ENCODE measurements at places on chromosomes 7 and 10. TPM values are rescaled to one million over a fixed set of nuclear protein-coding genes. Genes with fewer than 3 reads are reported as not detected.
A peak's percentile ranks its signal among the peaks of the same experiment; 100 is the strongest.

DNA sequence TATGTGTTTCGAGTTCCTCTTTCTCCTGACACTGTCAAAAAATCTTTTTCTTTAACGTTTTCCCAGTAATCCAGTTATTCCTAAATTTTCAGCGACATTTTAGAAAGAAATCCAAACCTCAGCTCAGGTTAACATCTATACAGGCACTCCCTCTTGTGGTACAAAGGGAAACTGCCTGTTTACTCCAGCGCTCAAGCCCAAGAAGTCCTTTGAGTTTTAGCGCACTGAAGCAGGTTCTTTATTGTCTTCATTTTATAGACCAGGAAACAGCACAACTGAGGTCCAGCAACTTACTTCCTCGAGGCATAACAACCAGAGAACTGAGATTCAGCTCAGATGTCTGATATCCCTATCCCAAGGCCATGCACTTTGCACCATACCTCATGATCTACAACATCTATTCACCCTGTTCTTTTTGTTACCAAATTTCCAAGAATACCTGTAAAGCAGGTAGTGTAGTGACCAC, 287.2 kb upstream of the MKLN1 start:
- peaks cover 30% of the 10 kb centered on the region for H3K4me1 ChIP-seq
- H3K27me3 ChIP-seq, result no peaks in the 10 kb centered on the region
- peaks cover 4% of the 10 kb centered on the region for H3K36me3 ChIP-seq
- H3K4me3 ChIP-seq, result no peak overlapping the region
- H3K27ac ChIP-seq, result peak overlapping the region; percentile 41

DNA sequence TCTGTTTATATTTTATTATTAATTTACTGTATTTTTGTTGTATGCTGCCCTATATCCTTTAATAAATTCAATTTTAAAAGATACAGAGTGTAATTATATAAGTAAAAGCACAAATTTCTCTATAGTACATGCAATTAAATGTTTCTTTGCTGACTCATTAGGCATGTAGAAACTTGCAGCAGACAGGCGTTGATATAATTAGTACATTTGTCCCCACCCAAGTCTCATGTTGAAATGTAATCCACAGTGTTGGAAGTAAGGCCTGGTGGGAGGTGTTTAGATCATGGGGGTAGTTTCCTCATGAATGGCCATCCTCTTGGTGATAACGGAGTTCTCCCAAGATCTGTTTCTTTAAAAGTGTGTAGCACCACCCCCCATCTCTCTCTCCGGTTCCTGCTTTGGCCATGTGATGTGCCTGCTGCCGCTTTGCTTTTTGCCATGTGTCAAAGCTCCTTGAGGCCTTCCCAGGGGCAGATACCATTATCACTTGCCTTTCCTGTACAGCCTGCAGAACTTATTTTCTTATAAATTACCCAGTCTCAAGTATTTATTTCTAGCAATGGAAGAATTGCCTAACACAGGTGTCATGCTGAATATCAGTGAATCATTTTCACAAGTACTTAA, 63.7 kb downstream of the TSPAN12 start:
- no peak overlapping the region for H3K27ac ChIP-seq
- H3K27me3 ChIP-seq, result no peaks in the 10 kb centered on the region
- no peak for DNase-seq
- H3K4me1 ChIP-seq, result no peaks in the 10 kb centered on the region
- no peaks in the 10 kb centered on the region for H3K36me3 ChIP-seq

- peaks cover 16% of the 10 kb centered on the region for H3K4me1 ChIP-seq
- H3K4me3 ChIP-seq, result peak overlapping the region; percentile 96
These were observed 28.7 kb upstream of the KMT2C start for GRCh38 chr7:152464312-152465118.

DNA sequence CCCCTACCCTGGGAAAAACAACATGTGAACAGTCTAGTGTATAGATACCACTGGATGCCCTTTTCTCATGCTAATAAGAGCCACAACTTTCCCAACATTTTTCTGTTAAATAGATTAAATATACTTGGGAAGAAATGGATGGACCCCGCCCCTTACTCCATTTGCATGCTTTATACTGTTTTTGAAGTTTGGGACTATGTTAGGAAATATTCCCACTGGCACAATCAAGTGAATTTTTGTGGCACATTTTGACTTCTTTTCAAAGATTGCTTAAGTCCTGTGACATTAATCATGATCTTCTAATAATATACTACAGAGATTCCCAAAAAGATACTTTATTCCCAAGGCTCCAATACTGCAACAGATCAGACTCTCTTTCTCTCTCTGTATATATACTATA, 216.6 kb downstream of the TWIST1 start:
- no peaks in the 10 kb centered on the region for H3K27me3 ChIP-seq
- no peak overlapping the region for H3K27ac ChIP-seq
- no peak overlapping the region for H3K4me3 ChIP-seq

- H3K4me3 ChIP-seq, result no peak overlapping the region
- no peak overlapping the region for H3K27ac ChIP-seq
- no peaks in the 10 kb centered on the region for H3K36me3 ChIP-seq
- peaks cover 3% of the 10 kb centered on the region for H3K4me1 ChIP-seq
- H3K27me3 ChIP-seq, result no peaks in the 10 kb centered on the region
These were observed 152.9 kb downstream of the SNX10 start for GRCh38 chr7:26444555-26444954.

GRCh38 chr7:1257863-1258262, 25.2 kb downstream of the UNCX start:
- no peaks in the 10 kb centered on the region for H3K36me3 ChIP-seq
- H3K4me3 ChIP-seq, result no peak overlapping the region
- DNase-seq, result no peak
- H3K27me3 ChIP-seq, result no peaks in the 10 kb centered on the region
- no peaks in the 10 kb centered on the region for H3K4me1 ChIP-seq

- no peaks in the 10 kb centered on the region for H3K36me3 ChIP-seq
- H3K4me1 ChIP-seq, result no peaks in the 10 kb centered on the region
- DNase-seq, result no peak
- H3K27ac ChIP-seq, result no peak overlapping the region
- no peak overlapping the region for H3K4me3 ChIP-seq
These were observed 38.5 kb downstream of the FAM149B1 start for GRCh38 chr10:73206385-73206784.

DNA sequence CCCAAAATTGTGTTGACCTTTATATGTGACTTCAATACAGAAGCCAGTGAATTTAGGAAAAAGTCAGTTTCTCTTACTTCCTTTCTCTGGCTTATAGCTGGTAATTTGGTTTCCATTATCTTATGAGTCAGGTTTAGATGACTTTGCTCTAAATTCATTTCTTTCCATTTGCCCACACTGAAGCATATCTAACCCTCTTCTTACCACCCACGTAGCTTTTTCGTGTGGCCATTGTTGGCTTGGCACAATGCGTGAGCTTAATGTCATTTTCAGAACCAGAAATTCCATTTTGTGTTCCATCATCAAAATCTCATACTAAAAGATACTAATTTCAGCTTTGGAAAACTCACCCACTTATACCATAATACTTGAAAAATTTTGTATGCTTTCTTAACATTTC, 271.2 kb downstream of the INHBA start:
- no peak for DNase-seq
- no peaks in the 10 kb centered on the region for H3K27me3 ChIP-seq
- no peak overlapping the region for H3K4me3 ChIP-seq
- no peak overlapping the region for H3K27ac ChIP-seq
- H3K36me3 ChIP-seq, result no peaks in the 10 kb centered on the region

- DNase-seq, result peak; percentile 78
- no peaks in the 10 kb centered on the region for H3K4me1 ChIP-seq
- peak overlapping the region; percentile 21 for H3K4me3 ChIP-seq
- H3K36me3 ChIP-seq, result no peaks in the 10 kb centered on the region
These were observed 171.7 kb downstream of the LSM5 start for GRCh38 chr7:32318300-32319011.

- no peaks in the 10 kb centered on the region for H3K27me3 ChIP-seq
- H3K4me3 ChIP-seq, result no peak overlapping the region
- peaks cover 12% of the 10 kb centered on the region for H3K36me3 ChIP-seq
- peaks cover 36% of the 10 kb centered on the region for H3K4me1 ChIP-seq
These were observed 7.1 kb downstream of the ERV3-1 start for GRCh38 chr7:64999165-65000004.

GRCh38 chr10:64468219-64468618, 947.0 kb downstream of the REEP3 start:
- H3K36me3 ChIP-seq, result no peaks in the 10 kb centered on the region
- H3K27me3 ChIP-seq, result no peaks in the 10 kb centered on the region
- DNase-seq, result no peak
- no peak overlapping the region for H3K27ac ChIP-seq
- no peak overlapping the region for H3K4me3 ChIP-seq

- no peaks in the 10 kb centered on the region for H3K27me3 ChIP-seq
- DNase-seq, result peak; percentile 41
- no peaks in the 10 kb centered on the region for H3K36me3 ChIP-seq
- H3K27ac ChIP-seq, result no peak overlapping the region
- H3K4me3 ChIP-seq, result no peak overlapping the region
These were observed 87.6 kb downstream of the XRCC2 start for GRCh38 chr7:152588350-152588749.

Gene NRBF2
- total RNA-seq, result 17.9 TPM

Gene PODXL
- total RNA-seq, result 103 TPM

Gene TBC1D12
- 25.0 TPM for total RNA-seq

Gene PHKG1
- 0.30 TPM for total RNA-seq
